ENCODE measurements at places on chromosomes 1 and 21. TPM values are rescaled to one million over a fixed set of nuclear protein-coding genes. Genes with fewer than 3 reads are reported as not detected.

MROH9 gene
- not detected for polyA plus RNA-seq

CRYBG2 gene
- not detected for polyA plus RNA-seq

GBP7 gene
- not detected for polyA plus RNA-seq

BRINP2 gene
- not detected for polyA plus RNA-seq

FAAH gene
- polyA plus RNA-seq, result 4.3 TPM

UQCRHL gene
- 1.1 TPM for polyA plus RNA-seq

MEX3A gene
- polyA plus RNA-seq, result not detected

PADI6 gene
- polyA plus RNA-seq, result not detected

AMIGO1 gene
- polyA plus RNA-seq, result 36.2 TPM

FCGR3A gene
- polyA plus RNA-seq, result 0.58 TPM

DNA sequence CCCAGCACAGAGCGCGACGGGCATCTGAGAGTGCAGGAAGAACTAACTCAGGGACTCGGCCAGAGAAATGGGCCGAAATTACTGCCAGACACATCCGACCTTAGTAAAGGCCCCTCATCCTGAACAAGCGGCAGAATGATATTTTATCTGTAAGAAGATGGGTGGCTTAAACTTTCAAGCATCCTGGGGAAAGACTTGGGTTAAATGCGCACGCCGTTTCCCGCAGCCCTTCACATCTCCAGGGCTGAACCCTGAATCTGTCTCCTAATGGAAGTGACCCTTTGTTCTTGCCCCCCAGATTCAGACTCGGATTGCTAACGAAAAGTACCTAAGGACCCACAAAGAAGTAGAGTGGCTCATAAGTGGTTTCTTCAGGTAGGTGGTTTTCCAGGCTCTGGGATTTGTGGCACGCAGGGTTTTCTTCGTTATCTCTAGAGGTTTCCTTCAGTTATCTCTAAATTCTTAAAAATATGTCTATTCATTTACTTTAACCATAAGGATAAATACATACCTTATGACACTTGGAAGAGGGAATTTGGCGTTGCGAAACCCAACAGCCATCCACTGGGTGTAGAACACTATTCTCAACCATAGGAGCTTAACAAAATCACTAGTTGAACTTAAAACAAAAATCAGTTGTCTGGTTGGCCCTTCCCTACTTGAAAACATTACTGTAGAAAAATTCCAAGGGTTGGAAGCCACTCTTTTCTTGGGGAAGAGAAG is 627 bp downstream of the RIIAD1 start:
- H3K27me3 ChIP-seq, result peaks cover 3% of the 10 kb centered on the region
- H3K4me3 ChIP-seq, result peak overlapping the region; percentile 67
- no peak for DNase-seq
- no peak overlapping the region for H3K27ac ChIP-seq

DNA sequence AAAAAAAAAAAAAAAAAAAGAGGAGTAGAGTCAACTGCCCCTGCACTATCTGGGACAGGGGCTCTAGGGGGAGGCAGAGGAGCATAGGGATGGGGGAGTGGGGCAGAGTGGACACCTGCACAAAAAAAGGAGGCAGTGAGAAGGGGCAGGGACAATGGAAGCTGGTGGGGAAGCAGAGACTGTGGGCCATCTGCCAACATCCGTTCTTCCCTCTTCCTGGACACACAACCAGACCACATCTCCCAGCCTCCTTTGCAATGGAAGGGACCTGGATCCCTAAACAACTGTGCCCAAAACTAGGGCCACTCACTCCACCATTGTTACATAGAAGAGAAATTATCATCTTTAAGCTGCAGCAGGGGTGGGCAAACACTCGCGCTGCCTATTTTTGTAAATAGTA is 38.4 kb downstream of the NEK2 start:
- H3K36me3 ChIP-seq, result no peaks in the 10 kb centered on the region
- no peak for DNase-seq
- no peak overlapping the region for H3K27ac ChIP-seq
- H3K27me3 ChIP-seq, result no peaks in the 10 kb centered on the region

DNA sequence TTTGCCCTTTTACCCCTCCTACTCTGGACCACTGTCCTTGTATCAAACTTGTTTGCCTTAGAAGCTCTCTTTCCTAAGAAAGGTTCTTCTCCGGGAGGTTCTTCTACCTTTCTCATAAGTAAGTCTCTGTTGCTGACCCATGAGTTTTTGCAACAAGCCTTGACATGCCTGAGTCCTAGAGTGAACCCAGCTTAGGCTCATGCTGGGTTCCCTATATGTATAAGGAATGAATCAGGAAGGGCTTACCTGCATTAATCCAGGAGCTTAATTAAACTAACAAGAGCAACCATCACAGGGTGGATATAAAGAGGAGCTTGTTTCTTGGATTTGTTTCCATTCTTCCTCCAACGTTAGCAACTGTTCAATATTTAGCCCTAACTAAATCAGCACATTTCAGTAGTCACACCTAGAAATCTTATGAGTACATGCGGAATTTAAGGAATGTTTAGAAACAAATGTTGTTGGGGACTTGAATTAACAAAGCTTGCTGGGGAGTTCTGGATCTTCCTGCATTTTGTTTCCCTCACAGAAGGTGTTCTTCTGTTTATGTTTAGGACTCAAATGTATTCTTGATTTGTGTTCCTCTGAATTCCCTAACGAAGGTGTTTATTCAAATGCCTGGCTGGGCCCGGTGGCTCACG is 64.3 kb upstream of the RAB3GAP2 start:
- no peaks in the 10 kb centered on the region for H3K4me1 ChIP-seq
- no peaks in the 10 kb centered on the region for H3K27me3 ChIP-seq
- no peak overlapping the region for H3K4me3 ChIP-seq
- H3K27ac ChIP-seq, result no peak overlapping the region
- DNase-seq, result no peak

GRCh38 chr1:106846656-106847055 is 209.8 kb upstream of the PRMT6 start:
- no peaks in the 10 kb centered on the region for H3K4me1 ChIP-seq
- no peak overlapping the region for H3K4me3 ChIP-seq
- no peaks in the 10 kb centered on the region for H3K27me3 ChIP-seq
- no peak for DNase-seq
- no peak overlapping the region for H3K27ac ChIP-seq

- H3K27me3 ChIP-seq, result no peaks in the 10 kb centered on the region
- H3K4me3 ChIP-seq, result no peak overlapping the region
- H3K36me3 ChIP-seq, result no peaks in the 10 kb centered on the region
- no peak for DNase-seq
These were observed 72.7 kb downstream of the IER5 start for GRCh38 chr1:181160998-181161870.

DNA sequence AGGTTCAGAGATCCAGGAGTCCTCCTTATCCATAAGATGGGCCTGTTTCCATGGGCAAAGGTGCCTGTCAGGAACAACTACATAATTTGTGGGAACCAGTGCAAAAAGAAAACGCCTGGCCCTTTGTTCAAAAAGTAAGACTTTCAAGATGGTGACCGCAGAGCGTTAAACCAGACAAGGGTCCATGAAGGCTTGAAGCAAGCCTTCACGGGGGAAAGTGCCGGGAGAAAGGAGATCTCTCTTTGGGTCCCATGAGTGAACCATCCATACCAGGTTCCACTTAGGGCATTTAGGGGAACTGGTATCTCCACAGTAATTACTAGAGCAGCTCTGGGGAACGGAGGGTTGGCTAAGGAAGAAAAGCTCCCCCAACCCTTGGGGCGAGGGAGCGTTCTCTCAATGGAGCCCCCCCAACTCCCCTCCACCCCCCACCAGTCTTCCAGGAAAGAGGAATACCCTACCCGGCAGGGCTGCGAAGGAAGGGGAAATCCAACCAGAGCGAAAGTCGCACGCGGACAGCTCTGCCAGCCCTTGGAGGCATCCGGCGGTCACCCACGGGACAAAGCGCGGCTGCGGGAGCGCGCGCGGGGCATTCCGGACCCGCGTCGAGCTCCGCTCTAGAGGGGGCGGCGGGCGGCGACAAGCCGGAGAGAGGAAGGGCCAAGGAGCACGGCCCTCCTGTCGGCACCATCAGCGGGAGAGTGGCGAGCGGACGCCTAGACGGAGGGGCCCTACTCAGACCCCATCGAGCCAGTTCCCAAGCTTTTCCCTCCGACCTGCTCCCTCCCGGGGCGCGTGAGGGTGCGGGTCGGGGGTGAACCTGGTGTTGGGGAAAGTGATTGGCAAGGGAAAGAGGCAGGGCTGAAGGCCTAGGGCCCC is 687 bp upstream of the RASSF5 start:
- no peaks in the 10 kb centered on the region for H3K27me3 ChIP-seq
- peak overlapping the region; percentile 58 for H3K4me3 ChIP-seq
- peak overlapping the region; percentile 37 for H3K27ac ChIP-seq
- H3K36me3 ChIP-seq, result no peaks in the 10 kb centered on the region
- peaks cover 29% of the 10 kb centered on the region for H3K4me1 ChIP-seq
- DNase-seq, result peak; percentile 10

GRCh38 chr1:161994175-161994668 is 29.4 kb downstream of the OLFML2B start:
- H3K27me3 ChIP-seq, result no peaks in the 10 kb centered on the region
- no peaks in the 10 kb centered on the region for H3K4me1 ChIP-seq
- H3K4me3 ChIP-seq, result no peak overlapping the region
- no peaks in the 10 kb centered on the region for H3K36me3 ChIP-seq
- no peak overlapping the region for H3K27ac ChIP-seq

GRCh38 chr1:114446198-114446597 is 64.8 kb downstream of the TRIM33 start:
- no peaks in the 10 kb centered on the region for H3K27me3 ChIP-seq
- DNase-seq, result no peak
- H3K4me1 ChIP-seq, result no peaks in the 10 kb centered on the region
- peaks cover 10% of the 10 kb centered on the region for H3K36me3 ChIP-seq
- H3K27ac ChIP-seq, result no peak overlapping the region

- H3K36me3 ChIP-seq, result no peaks in the 10 kb centered on the region
- H3K27me3 ChIP-seq, result no peaks in the 10 kb centered on the region
- H3K4me1 ChIP-seq, result no peaks in the 10 kb centered on the region
These were observed at the start of gene RASAL2 for GRCh38 chr1:178093951-178094738. RASAL2 (plus strand) TSS chr1:178094104; CDS start chr1:178094493, 389 bp downstream.

- no peaks in the 10 kb centered on the region for H3K4me1 ChIP-seq
- H3K27ac ChIP-seq, result no peak overlapping the region
- DNase-seq, result no peak
- H3K36me3 ChIP-seq, result no peaks in the 10 kb centered on the region
These were observed 252.4 kb upstream of the DUSP10 start for GRCh38 chr1:221994274-221994698.

DNA sequence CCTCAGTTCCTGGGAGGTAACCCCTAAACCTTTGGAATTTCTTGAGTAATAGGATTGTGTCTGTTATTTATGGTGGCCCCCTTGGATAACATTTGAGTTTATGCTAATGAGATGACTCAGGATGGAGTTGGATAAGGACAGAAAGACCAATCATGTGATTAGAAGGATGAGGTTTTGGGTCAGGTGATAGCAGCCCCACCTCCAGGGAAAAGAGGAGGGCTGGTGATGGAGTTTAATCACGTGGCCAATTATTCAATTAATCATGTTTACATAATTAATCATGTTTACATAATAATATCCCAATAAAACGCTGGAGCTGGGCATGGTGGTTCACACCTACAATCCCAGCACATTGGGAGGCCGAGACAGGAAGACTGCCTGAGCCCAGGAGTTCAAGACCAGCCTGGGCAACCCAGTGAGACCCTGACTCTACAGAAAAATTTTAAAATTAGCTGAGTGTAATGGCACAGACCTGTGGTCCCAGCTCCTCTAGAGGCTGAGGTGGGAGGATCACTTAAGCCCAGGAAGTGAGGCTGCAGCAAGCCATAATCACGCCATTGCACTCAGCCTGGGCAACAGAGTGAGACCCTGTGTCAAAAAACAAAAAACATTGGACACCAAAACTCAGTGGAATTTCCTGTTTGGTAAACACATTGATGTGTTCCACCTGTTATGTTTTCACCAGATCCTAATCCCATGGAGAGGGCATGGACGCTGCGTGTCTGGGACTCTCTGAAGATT is 73.3 kb downstream of the NUP210L start:
- H3K4me3 ChIP-seq, result no peak overlapping the region
- no peaks in the 10 kb centered on the region for H3K36me3 ChIP-seq
- no peak overlapping the region for H3K27ac ChIP-seq
- no peak for DNase-seq
- H3K4me1 ChIP-seq, result no peaks in the 10 kb centered on the region

DNA sequence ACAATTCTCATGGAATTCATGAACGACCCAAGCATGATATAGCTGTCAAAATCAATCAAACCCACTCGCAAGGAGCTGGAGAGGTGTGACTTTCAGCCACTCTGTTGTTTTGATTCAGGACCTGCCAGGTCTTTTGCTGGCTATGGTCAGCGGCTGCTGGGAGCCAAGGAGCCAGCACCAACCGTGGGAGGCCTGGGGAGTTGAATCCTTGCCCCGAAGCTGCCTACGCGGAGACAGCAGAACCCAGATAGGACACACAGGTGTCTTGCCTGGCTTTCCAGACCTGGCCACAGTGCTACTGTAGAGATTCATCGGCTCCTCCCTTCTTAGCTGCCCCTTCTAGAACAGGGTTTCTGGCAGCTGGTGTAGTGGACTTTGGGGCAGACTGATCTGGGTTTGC is 42.7 kb downstream of the ZSCAN20 start:
- no peaks in the 10 kb centered on the region for H3K27me3 ChIP-seq
- no peaks in the 10 kb centered on the region for H3K4me1 ChIP-seq
- DNase-seq, result no peak
- H3K36me3 ChIP-seq, result no peaks in the 10 kb centered on the region

GRCh38 chr1:84985365-84985764 is 11.5 kb downstream of the MCOLN2 start:
- peaks cover 17% of the 10 kb centered on the region for H3K4me1 ChIP-seq
- DNase-seq, result no peak
- H3K4me3 ChIP-seq, result no peak overlapping the region
- no peaks in the 10 kb centered on the region for H3K36me3 ChIP-seq

DNA sequence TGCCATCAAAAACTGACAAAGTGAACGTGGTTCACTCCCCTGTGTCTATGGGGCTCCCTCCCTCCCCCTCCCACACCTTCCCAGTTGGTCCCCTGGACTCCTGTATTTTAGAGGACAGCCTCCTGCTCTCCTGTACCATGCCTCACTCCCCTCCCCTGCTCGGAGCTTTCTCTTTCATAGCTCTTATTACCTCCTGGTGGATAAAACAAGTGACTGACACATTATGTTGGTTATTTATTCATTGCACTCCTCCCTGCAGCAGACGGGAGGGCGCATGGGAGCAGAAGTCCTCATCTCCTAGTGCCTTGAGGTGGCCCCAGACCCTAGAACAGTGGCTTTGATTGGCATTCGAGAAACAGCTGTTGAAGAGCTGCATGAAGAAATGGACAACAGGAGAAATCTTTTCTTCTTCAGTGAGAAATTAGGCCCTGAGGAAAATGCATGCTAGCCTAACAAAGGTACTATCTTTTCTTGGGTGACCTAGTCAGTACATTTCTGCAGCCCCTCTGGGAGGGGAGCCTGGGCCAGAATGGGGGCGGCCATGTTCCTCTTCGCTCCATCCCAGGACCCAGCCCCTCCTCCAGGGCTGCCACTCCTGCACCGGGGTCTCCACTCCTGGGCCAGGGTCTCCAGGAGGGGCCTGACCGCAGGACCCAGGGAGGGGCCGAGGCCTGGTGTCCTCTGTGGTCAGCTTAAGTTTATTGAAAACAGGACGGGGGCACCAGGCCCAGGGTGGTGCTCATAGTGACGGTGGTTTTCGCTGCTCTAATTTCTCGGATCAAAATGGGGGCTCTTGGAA is 1.2 kb upstream of the TFF1 start:
- no peaks in the 10 kb centered on the region for H3K36me3 ChIP-seq
- H3K27ac ChIP-seq, result no peak overlapping the region

- no peak overlapping the region for H3K27ac ChIP-seq
- H3K36me3 ChIP-seq, result no peaks in the 10 kb centered on the region
- H3K4me1 ChIP-seq, result peaks cover 7% of the 10 kb centered on the region
- no peak for DNase-seq
- no peaks in the 10 kb centered on the region for H3K27me3 ChIP-seq
These were observed 3.1 kb upstream of the WNT9A start for GRCh38 chr1:227950735-227951346.

Data from naive thymus-derived CD4-positive, alpha-beta T cell (primary cell).